ENCODE measurements at places on chromosomes 4 and X.

GRCh38 chr4:31360786-31361185 lies 640.6 kb downstream of the PCDH7 start:
- DNase-seq = no peak

DNA sequence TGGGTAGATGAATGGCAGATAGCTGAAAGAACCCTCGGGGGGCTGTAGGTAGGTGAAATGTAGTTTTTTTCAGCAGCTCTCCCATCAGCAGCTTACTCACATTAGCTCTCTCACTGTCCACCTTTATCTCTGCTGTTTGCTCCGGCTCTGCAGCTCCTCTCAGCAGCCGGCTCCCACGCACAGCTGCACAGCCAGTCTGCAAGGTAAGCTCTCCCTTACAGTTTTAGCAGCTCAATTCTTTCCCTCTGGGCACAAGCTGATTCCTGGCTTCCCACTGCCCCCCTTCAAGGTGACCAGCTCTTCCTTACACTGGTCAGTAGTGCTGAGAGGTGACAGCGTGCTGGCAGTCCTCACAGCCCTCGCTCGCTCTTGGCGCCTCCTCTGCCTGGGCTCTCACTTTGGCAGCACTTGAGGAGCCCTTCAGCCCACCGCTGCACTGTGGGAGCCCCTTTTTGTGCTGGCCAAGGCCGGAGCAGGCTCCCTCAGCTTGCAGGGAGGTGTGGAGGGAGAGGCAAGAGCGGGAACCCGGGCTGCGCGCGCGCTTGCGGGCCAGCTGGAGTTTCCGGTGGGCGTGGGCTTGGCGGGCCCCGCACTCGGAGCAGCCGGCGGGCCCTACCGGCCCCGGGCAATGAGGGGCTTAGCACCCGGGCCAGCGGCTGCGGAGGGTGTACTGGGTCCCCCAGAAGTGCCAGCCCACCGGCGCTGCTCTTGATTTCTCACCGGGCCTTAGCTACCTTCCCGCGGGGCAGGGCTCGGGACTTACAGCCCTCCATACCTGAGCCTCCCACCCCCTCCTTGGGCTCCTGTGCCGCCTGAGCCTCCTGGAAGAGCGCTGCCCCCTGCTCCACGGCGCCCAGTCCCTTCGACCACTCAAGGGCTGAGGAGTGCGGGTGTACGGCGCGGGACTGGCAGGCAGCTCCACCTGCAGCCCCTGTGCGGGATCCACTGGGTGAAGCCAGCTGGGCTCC lies 393.6 kb downstream of the CENPC start:
- DNase-seq = no peak

GRCh38 chrX:13082206-13083065 lies 38.0 kb upstream of the FAM9C start:
- DNase-seq = peak; percentile 65

GRCh38 chrX:72105436-72105835 lies 26.3 kb downstream of the RTL5 start:
- DNase-seq = peak; percentile 79

DNA sequence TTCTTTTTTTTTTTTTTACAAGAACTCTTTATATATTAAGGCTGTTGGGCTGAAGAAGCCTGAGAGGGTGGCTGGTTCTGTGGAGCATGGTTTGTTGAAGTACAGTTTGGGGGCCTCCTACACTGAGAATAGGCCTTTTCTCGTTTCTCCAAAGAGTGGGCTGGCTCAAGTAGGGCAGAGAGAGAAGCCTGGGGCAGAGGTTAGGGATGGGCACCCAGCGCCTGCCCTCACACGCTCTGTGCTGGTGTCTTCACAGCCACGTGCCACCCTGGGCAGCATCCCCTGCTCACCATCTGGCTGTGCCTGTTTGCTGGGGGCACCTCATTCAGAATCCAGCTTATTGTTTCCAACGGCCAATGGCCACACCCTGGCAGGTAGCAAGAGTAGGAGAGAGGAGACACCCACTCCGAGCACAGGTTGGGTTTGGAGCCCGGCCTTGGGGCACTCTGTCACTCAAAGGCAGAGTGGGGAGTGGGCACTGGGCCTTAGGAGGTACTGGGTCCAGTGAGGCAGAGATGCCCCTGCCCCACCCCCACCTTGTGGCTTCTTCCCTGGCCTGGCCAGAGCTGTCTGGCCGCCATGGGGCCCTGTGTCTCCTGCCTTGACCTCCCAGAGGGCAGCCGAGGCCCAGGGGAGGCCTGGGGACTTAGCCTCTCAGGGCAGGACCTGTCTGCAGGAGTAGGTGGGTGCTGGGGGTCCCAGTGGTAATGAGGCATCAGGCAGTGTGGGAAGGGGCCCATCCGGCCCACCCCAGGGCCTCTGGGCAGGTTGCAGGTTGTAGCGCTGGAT lies 2.9 kb downstream of the MSANTD1 start:
- DNase-seq = no peak

- DNase-seq = no peak
Measured at GRCh38 chrX:21934414-21934813, 6.1 kb upstream of the SMS start.

DNA sequence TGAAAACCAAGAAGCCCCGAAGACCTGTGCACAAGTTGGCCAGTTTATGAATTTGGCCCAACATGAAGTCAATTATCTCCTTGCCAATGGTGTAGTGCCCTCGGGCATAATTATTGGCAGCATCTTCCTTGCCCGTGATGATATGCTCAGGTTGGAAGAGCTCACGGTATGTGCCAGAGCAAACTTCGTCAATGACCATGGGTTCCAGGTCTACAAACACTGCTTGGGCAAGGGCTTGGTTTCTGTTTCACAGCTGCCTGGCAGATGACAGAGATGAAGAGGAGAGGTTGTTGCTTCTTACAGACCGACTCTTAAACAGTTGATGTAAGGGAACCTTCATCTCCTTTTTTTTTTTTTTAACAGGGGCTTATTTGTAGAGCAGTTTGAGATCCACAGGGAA lies 135.6 kb upstream of the PLS3 start:
- no peak for DNase-seq

DNA sequence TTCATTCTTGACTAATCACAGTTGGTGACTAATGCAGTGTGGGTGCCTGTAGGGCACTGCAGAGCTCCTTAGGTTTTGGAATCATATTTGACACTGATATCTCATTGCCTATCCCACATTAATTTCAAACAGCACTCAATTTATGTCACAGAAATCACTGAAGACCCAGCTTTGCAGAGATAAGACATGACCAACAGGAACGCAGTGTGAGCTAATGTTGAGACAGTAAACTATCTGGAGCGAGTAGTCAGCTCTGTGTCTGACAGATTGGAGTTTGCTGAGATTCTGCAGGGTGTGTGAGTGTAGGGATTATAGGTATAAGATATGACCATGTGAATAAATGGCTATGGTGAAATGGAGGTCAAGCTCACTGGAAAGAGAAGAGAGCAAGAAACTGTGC lies 1586.1 kb upstream of the AGA start:
- no peak for DNase-seq

- peak; percentile 68 for DNase-seq
Measured at GRCh38 chrX:19839770-19840254, 47.6 kb downstream of the SH3KBP1 start.

DNA sequence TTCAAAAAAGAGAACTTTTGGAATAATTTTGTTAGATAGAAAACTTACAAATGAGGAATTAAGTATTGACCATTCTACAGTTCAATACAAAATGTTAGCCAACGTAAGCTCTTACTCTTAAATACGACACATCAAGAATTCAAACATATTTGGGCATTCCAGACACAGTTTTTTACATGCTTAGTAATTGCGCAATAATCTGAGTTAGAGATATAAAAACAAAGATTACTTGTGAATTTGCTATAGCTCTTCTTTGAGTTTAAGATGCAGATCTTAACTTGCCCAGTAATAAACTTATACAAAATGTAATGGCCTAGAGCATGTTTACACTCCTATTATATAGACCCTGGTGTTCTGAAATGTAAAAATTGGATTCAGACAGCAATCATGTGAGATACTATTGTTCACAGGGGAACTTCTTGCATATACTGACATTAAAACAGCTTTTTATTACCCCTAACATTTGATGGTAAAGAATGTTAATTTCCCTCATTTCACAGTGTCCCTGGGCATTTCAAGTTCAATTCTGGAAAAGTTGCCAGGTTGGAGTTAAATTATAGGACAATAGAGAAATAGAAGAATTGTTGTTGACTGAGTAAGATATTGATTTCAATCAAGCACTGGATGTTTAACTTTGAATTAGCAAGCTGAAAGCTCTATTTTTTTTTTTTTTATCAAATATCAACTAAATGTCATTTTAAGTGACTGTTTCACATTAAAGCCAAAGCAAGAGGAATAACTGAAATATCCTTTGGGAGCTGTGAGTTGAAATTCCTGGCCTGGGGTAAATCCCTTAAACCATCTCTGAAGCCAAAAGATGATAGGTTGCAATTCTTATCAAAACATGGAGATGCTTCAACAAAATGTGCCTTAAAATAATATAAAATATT lies 910 bp downstream of the HPGDS start:
- DNase-seq = no peak

- DNase-seq = peak; percentile 0
Measured at GRCh38 chr4:99356992-99357391, 4.4 kb upstream of the ADH1C start.

GRCh38 chr4:56575820-56576429 lies 70.3 kb downstream of the ARL9 start:
- peak; percentile 9 for DNase-seq

GRCh38 chr4:140740422-140740821 lies 15.8 kb downstream of the TBC1D9 start:
- DNase-seq = no peak

DNA sequence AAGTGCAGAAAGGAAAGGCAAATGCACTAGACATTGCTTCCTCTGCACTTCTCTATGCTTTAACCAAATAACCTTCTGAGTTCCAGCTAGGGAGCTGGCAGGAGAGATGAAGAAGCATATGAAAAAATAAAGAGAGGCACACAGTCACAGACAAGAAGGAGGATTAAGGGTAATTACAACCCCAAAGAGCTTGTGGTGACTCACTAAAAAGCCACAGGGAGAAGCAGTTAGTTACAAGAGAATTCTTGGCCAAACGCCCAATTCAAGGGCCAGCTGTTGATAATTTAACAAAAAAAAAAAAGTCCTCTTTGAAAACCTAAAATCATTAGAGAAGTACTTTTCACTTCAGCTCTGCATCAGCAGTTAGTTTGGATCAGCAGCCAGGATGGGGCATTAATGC lies 478.0 kb downstream of the KCNIP4 start:
- DNase-seq = no peak

GRCh38 chr4:163554870-163555465 lies 60.5 kb downstream of the TMA16 start:
- peak; percentile 40 for DNase-seq

- DNase-seq = peak; percentile 75
Measured at GRCh38 chrX:41085512-41085877, 250 bp downstream of the USP9X start.

- no peak for DNase-seq
Measured at GRCh38 chr4:71473541-71474240, 134.9 kb downstream of the SLC4A4 start.

DNA sequence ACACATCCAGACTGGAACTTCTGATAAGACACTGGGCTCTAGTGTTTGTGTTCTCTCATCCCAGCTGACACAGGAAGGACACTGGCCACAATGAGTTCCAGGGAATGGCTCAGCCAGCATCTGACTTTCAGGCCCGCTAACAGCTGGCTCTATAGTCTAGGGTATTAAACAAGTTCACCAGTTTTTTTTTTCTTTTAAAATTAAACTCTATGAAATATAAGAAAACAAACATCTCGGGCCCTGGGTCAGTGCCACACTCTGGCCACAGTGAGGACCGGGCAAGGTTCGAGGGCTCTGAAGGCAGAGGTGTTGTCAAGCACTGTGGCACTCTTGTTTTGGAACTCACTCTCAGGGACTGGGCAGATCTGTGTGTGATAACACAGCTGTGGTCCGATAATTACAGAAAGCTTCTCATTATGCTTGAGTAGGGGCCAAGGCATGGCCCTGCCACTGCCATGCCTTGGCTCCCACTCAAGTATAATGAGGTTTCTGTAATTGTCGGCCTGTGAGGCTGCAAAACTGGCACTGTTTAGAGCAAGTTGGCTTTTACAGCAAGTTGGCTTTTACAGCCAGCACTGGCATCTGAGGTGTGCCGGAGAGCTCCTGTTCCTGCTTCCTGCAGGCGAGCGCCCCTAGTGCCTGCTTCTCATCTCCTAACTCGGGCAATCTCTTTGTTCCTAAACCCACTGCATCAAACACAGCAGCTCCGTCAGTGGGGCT lies 62.8 kb downstream of the PPP1R2C start:
- no peak for DNase-seq

- DNase-seq = no peak
Measured at GRCh38 chr4:4831825-4832224, 27.6 kb upstream of the MSX1 start.

DNA sequence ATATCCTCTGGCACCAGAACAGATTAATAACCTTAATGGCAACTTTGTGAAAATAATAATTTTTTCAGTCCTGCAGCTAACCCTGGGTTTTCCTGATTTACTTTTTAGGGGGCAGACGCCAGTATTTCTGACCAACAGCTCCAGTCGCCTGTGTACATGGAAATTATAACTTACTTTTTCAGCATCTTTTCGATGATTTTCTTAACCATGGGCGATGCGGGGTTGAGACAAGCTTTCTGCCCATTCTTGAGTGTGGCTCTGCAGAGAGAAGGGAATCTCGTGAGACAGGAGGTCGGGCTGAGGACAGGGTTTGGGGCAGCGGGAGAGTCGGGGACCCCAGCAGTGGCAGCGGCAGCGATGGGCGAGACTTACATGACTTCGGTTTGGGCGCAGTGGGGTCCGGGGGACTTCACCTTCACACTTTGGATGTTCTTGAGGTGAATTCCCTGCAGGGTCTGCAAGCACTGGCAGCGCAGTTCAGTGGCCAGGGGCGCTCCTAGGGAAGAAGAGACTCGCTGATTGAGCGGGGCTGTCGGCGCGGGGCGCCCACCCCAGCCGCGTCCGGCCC lies 484 bp downstream of the CXCL2 start:
- DNase-seq = no peak

- DNase-seq = no peak
Measured at GRCh38 chr4:150173432-150173861, 95.2 kb downstream of the DCLK2 start.

DNA sequence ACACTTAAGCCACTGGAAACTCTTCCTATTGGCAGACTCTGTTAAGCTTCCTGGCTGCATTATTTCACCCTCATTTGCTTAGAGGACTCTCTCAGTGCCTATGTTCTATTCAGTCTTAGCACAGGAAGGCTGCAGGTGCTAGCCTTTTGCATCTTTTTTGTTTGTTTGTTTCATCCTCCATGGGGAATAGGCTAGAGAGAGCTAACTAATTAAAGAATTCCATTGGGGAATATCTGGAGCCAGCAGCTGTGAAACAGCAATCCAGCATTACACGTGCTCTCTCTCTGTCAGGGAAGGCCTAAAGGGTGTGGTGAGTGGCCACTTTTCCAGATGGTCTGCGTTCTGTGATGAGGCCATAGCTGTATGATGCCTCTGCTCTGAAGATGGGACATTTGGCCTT lies 633.6 kb downstream of the SPRY1 start:
- DNase-seq = no peak

DNA sequence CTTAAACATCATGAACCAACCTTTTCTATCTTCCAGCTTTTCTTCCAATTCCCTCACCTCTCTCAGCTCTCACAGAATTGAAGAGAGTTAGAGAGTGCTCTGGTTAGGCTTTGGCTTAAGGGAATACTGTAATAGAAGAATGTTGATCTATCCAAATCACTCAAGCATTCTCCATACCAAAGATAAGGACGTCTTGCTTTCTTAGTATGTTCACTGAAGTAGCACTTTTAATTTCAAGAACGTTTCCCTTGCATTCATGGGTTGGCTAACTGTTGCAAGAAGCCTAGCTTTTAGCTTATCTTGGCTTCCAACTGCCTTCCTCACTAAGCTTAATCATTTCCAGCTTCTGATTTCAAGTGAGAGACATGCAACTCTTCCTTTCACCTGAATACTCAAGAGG lies 43.2 kb downstream of the FANCB start:
- no peak for DNase-seq

- no peak for DNase-seq
Measured at GRCh38 chr4:159158985-159159384, 56.1 kb downstream of the RAPGEF2 start.

Data from GM12865 (cell line).